T-helper 22 cell (primary cell): ENCODE measurements at places on chromosomes 5 and 9.

- no peak for DNase-seq
Measured at GRCh38 chr9:116323571-116323970, 170.0 kb downstream of the PAPPA start.

DNA sequence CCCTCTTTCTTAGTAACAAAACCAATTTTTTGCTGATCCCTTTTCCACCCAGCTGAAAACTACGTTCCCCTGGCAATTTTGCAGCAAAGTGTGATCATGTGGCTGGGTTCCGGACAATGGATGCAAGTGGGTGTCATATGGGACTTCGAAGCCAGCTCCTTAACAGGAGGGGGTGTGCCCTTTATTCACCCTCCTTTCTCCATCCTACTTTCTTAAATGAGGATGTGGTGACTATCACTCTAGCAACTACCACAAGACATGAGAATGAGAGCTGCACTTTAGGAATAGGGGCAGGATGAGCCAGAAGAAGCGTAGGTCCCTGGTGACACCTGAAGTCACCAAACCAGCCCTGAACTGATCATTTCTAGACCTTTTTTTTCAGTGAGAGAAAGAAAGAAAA lies 58.9 kb downstream of the IRF1 start:
- no peak for DNase-seq

GRCh38 chr5:110899566-110900412 lies 161.0 kb downstream of the SLC25A46 start:
- no peak for DNase-seq

- DNase-seq: no peak
Measured at GRCh38 chr5:144281784-144282183, 111.1 kb downstream of the KCTD16 start.

GRCh38 chr9:108994695-108995094 lies 18.6 kb downstream of the CTNNAL1 start:
- DNase-seq: no peak
